Lower lobe of right lung (tissue), 2 donors: ENCODE measurements at places on chromosomes 3 and 15.

GRCh38 chr3:48320996-48321395, 12.5 kb downstream of the SPINK8 start:
- no peaks in the 10 kb centered on the region for H3K36me3 ChIP-seq
- no peak overlapping the region for H3K4me3 ChIP-seq
- no peak overlapping the region for H3K27ac ChIP-seq
- no peaks in the 10 kb centered on the region for H3K4me1 ChIP-seq
- no peaks in the 10 kb centered on the region for H3K27me3 ChIP-seq

DNA sequence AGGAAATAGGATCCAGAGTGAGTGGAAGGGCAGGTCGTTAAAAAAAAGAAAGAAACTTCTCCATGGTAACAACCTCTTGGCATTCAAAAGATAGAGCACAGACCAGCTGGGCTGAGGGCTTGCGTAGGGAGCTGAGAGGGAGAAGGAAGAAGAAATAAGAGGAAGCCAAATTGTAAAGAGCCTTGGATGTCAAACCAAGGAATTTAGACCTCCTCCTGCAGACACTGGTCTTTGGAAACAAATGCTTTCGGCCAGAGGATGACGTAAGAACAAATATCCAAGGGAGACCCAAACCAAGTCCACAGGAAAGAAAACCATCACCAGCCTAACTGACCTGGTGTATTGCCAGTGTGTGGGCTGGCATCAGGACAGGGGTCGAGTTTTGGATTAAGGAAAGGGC, 155.2 kb downstream of the UACA start:
- H3K4me1 ChIP-seq: peaks cover 30% of the 10 kb centered on the region
- no peak for DNase-seq
- H3K27me3 ChIP-seq: no peaks in the 10 kb centered on the region

- H3K4me3 ChIP-seq: no peak overlapping the region
- peaks cover 25% of the 10 kb centered on the region for H3K4me1 ChIP-seq
- no peak overlapping the region for H3K27ac ChIP-seq
Observed at GRCh38 chr15:69165637-69166025, 5.2 kb downstream of the GLCE start.

DNA sequence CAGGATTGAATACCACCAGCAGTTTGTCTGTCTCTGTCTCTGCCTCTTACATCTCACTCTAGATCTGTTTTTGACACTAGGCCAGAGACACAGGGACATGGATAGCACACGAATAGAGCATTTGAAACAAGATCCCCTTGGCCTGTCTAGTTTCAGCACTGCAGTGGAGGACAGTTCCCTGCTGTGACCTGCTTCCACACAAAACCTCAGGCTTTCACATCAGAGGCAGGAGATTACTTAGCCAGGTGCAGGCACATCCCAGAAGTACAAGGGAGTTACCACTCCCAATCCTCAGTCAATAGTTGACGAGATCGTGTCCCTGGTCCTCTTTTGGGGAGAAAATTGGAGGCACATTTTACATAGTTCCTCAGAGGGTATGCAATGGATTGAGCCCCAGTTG, 34.0 kb upstream of the CCK start:
- H3K36me3 ChIP-seq: no peaks in the 10 kb centered on the region
- H3K27ac ChIP-seq: no peak overlapping the region
- no peak for DNase-seq
- H3K4me1 ChIP-seq: no peaks in the 10 kb centered on the region
- H3K4me3 ChIP-seq: no peak overlapping the region

GRCh38 chr15:55707951-55708350, 35.0 kb downstream of the PRTG start:
- H3K36me3 ChIP-seq: no peaks in the 10 kb centered on the region
- no peak for DNase-seq
- no peak overlapping the region for H3K27ac ChIP-seq
- H3K4me3 ChIP-seq: no peak overlapping the region
- H3K27me3 ChIP-seq: no peaks in the 10 kb centered on the region

DNA sequence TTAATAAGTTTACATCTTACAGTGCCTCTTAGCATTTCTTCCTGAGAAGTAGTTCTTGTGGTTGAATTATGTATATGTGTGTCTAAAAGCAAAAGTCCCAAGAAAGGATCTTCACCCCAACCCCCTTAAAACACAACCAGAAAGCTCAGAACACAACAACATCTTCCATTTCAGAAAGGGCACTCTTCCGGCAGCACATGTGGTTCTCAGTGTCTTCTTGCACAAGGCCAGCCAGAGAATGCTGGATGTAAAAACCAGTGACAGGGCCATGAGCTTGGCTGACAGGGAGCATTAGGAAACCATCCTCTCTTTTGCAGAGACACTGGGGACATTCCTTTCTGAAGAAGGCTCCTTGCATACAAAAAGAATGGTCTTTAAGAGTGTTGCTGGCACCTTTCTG, 45.0 kb downstream of the EEFSEC start:
- no peaks in the 10 kb centered on the region for H3K36me3 ChIP-seq
- no peaks in the 10 kb centered on the region for H3K4me1 ChIP-seq
- no peak for DNase-seq
- H3K27me3 ChIP-seq: no peaks in the 10 kb centered on the region

- no peaks in the 10 kb centered on the region for H3K27me3 ChIP-seq
- no peak overlapping the region for H3K27ac ChIP-seq
- no peak for DNase-seq
- H3K4me1 ChIP-seq: no peaks in the 10 kb centered on the region
Observed at GRCh38 chr3:38084334-38085310, 45.6 kb downstream of the DLEC1 start.

GRCh38 chr3:187006864-187007630, 76.7 kb downstream of the ST6GAL1 start:
- peaks cover 21% of the 10 kb centered on the region for H3K4me1 ChIP-seq
- no peaks in the 10 kb centered on the region for H3K27me3 ChIP-seq
- H3K36me3 ChIP-seq: no peaks in the 10 kb centered on the region
- DNase-seq: no peak

- no peaks in the 10 kb centered on the region for H3K27me3 ChIP-seq
- H3K27ac ChIP-seq: peak overlapping the region; percentile 42
- no peak for DNase-seq
- H3K4me1 ChIP-seq: peaks cover 45% of the 10 kb centered on the region
- H3K4me3 ChIP-seq: no peak overlapping the region
- H3K36me3 ChIP-seq: no peaks in the 10 kb centered on the region
Observed at GRCh38 chr3:108134555-108134880, 43.7 kb upstream of the CD47 start.

DNA sequence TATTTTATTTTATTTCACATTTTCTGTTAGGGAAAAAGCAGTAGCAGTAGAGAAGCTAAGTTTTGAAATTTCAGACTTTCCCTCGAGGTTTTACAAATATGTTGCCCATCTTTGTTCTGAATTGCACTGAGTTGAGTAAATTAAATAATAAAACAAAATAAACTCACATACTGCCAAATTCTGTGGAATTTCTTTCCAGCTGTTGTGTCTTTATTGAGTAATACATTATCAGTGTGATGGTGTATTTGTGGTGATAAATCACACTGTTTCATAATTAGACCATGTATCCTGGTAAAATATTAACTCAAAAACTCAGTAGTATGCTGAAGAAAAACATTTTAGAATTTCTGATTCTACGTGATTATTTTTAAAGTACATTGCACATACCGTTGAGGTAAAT, 592.1 kb downstream of the SI start:
- no peak for DNase-seq
- H3K27ac ChIP-seq: no peak overlapping the region
- no peaks in the 10 kb centered on the region for H3K27me3 ChIP-seq
- no peaks in the 10 kb centered on the region for H3K4me1 ChIP-seq

GRCh38 chr3:23876923-23877322, 39.9 kb downstream of the NKIRAS1 start:
- no peaks in the 10 kb centered on the region for H3K27me3 ChIP-seq
- H3K36me3 ChIP-seq: no peaks in the 10 kb centered on the region
- peaks cover 30% of the 10 kb centered on the region for H3K4me1 ChIP-seq
- DNase-seq: no peak

- H3K27ac ChIP-seq: no peak overlapping the region
- H3K4me3 ChIP-seq: no peak overlapping the region
- no peaks in the 10 kb centered on the region for H3K4me1 ChIP-seq
- H3K36me3 ChIP-seq: peaks cover 70% of the 10 kb centered on the region
- no peaks in the 10 kb centered on the region for H3K27me3 ChIP-seq
Observed at GRCh38 chr3:130941793-130942192, 47.9 kb downstream of the ATP2C1 start.

- H3K36me3 ChIP-seq: no peaks in the 10 kb centered on the region
- H3K4me3 ChIP-seq: peak overlapping the region; percentile 96
- no peaks in the 10 kb centered on the region for H3K27me3 ChIP-seq
Observed at GRCh38 chr15:68818769-68819494, 1.8 kb downstream of the ANP32A start.

DNA sequence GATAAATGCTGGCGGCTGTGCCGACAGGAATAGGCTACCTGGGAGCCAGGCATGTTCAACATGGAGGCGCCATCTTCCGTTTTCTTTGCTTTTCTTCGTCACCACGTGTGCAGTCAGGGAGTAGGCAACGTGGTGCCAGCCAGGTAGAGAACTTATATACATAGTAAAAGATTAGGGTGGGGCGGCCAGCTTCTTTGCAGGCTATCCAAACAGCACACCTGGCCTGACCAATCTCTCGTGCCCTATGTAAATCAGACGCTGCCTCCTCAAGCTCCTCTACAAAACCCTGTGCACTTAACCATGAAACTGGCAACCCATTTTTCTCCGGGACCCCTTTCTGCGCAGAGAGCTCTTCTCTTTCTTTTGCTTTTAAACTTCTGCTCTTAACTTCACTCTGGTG, 28.6 kb upstream of the OR5K4 start:
- H3K4me1 ChIP-seq: no peaks in the 10 kb centered on the region
- H3K36me3 ChIP-seq: no peaks in the 10 kb centered on the region
- peak; percentile 42 for DNase-seq
- no peak overlapping the region for H3K27ac ChIP-seq
- no peak overlapping the region for H3K4me3 ChIP-seq

DNA sequence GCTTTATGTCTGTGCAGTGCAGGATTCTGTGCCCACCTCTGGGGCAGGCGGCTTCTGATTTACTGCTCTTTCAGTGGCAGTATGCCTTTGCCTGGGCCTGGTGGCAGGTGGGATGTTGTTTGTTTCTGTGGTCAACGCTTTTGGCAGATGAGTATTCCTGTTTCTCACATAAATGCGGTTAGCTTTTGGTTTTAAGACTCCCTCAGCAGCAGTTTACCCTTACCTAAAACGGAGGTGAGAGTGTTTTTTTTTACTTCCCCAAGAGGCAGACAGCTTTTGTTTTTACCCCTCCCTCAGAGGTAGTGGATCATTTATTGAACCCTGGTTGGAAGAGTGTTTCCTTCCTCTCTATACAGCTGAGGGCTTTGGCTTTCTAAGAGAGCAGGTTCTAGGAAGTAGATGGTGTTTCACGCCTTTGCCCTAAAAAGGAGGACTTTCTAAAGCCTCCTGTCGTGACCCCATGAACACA, 134.1 kb upstream of the PLSCR5 start:
- no peaks in the 10 kb centered on the region for H3K27me3 ChIP-seq
- no peak for DNase-seq
- H3K4me1 ChIP-seq: no peaks in the 10 kb centered on the region
- no peak overlapping the region for H3K27ac ChIP-seq

DNA sequence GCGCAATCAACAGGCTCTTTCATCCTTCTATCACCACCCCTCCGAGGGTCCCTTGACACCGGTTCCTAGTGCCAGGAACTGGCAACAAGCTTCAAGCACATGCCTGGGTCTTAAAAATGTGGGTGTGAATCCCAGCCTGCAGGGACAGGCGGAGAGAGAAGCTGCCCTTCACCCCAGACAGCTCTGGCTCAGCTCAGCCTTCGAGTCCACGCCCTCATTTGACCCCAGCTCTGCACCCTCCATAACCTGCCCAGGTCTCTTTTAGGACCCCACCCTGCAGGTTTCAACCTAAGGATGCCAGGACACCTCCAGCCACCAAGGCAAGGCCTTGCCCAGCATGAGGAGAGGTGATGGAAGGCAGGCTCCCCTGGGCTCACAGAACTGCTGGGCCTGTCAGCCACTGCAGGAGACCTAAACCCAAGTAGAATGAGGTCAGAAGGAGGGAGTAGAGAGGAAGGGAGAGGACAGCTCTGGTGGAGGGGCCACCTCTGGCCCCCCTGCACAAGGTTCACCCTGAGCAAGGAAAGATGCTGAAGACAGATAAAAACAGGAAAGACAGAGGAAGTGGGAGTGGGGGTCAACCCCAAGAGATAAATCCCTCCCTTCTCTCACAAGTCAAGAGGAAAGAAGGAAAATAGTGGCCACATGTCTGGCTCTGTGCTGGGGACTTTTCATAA, 2.6 kb upstream of the LOXL1 start:
- H3K27me3 ChIP-seq: peaks cover 22% of the 10 kb centered on the region
- no peak overlapping the region for H3K4me3 ChIP-seq
- H3K4me1 ChIP-seq: peaks cover 61% of the 10 kb centered on the region
- DNase-seq: peak; percentile 14

- no peaks in the 10 kb centered on the region for H3K27me3 ChIP-seq
- no peaks in the 10 kb centered on the region for H3K4me1 ChIP-seq
- no peak overlapping the region for H3K4me3 ChIP-seq
- H3K36me3 ChIP-seq: no peaks in the 10 kb centered on the region
- DNase-seq: no peak
Observed at GRCh38 chr15:68693071-68693470, 114.3 kb downstream of the CORO2B start.

DNA sequence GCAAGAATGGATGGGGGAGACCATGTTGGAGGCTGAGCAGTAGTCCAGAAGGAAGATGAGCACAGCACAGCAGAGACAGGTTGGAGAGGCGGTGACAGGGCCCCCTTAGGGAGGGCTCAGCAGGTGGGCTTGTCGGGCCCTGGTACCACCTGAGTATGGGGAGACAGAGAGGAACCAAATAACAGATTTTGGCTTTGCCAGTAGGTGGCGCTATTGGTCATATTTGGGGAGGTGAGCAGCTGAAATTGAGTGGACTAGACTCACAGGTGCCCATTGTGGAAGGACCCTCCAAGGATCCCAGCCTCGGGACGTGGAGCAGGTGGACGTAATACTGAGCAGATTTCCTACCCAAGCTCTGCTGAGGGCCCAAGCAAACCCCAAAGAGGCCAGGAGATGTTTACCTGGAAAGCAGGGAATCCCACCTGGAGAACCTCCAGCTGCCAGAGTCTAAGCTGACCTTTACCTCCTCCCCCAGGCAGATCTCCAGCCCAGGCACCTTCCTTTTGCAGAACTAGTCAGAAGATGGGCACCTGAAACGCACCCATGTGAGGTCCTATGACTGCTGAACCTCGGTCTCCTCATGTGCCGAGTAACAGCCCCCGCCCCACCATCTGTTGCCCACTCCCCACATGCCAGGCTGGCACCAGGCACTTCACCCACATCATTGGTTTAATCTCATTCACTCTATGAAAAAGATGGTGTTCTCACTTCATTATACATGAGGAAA, 24.6 kb upstream of the CORO2B start:
- no peak for DNase-seq
- peaks cover 36% of the 10 kb centered on the region for H3K27me3 ChIP-seq
- no peaks in the 10 kb centered on the region for H3K36me3 ChIP-seq
- H3K4me1 ChIP-seq: peaks cover 4% of the 10 kb centered on the region
- no peak overlapping the region for H3K4me3 ChIP-seq

- H3K4me3 ChIP-seq: no peak overlapping the region
- no peaks in the 10 kb centered on the region for H3K36me3 ChIP-seq
- no peak for DNase-seq
- H3K4me1 ChIP-seq: no peaks in the 10 kb centered on the region
- H3K27ac ChIP-seq: no peak overlapping the region
Observed at GRCh38 chr3:140146668-140147067, 211.7 kb downstream of the CLSTN2 start.
